ENCODE measurements at places on chromosomes 2 and 18. TPM values are rescaled to one million over a fixed set of nuclear protein-coding genes. Genes with fewer than 3 reads are reported as not detected.

DCDC2C gene
- total RNA-seq, result not detected

ANKRD29 gene
- not detected for total RNA-seq

BOLA3 gene
- total RNA-seq, result 112 TPM

LOXL3 gene
- total RNA-seq, result 0.35 TPM

CD8B gene
- 0.94 TPM for total RNA-seq

HAUS1 gene
- total RNA-seq, result 59.4 TPM

NAT8 gene
- not detected for total RNA-seq

CFC1B gene
- not detected for total RNA-seq

MAPK4 gene
- total RNA-seq, result not detected

TCF7L1 gene
- total RNA-seq, result 0.07 TPM

THOC1 gene
- 63.5 TPM for total RNA-seq

MYO7B gene
- 0.41 TPM for total RNA-seq

OTOS gene
- not detected for total RNA-seq

TWIST2 gene
- total RNA-seq, result not detected

DNAH7 gene
- total RNA-seq, result not detected

GPAT2 gene
- total RNA-seq, result 14.4 TPM

RAX gene
- total RNA-seq, result not detected

QPCT gene
- 0.42 TPM for total RNA-seq

ZNF892 gene
- 3.1 TPM for total RNA-seq

IL1RL2 gene
- total RNA-seq, result 0.30 TPM

GLI2 gene
- not detected for total RNA-seq

CAPN10 gene
- 28.5 TPM for total RNA-seq

INHBB gene
- not detected for total RNA-seq

CBLN2 gene
- not detected for total RNA-seq

ABCB11 gene
- total RNA-seq, result not detected

ICA1L gene
- total RNA-seq, result 5.7 TPM

SLC1A4 gene
- total RNA-seq, result 8.3 TPM

CHMP1B gene
- total RNA-seq, result 23.2 TPM

MRO gene
- not detected for total RNA-seq

LINC00305 gene
- not detected for total RNA-seq

ATG4B gene
- total RNA-seq, result 82.5 TPM

MTHFD2 gene
- total RNA-seq, result 683 TPM

SNTG2 gene
- 1.0 TPM for total RNA-seq

MARCO gene
- total RNA-seq, result not detected

KLHL41 gene
- not detected for total RNA-seq

HRH4 gene
- not detected for total RNA-seq

CIDEA gene
- total RNA-seq, result not detected

ELOA2 gene
- total RNA-seq, result not detected

KATNAL2 gene
- 0.52 TPM for total RNA-seq

SCN9A gene
- not detected for total RNA-seq

MRPL19 gene
- 70.3 TPM for total RNA-seq

ASB18 gene
- total RNA-seq, result not detected
